ENCODE measurements at places on chromosomes 6 and 20.

DNA sequence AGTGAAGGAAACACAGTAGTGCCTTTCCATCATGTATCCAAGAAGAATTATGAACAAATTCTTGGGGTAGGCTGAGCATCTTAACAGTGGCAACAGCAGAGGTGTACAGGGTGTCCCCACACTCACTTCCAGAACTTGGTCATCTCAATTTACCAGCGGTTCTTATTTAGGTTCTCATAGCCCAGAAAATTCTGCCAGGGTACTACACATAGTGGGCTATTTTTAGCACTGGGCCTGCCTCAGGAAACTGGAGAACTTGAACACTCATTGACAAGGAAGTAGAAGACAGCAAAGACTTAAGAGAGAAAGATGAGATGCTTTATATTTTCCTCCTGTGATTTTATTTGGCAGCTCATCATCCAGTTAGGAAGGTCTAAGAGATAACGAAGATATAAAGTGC is 71.8 kb upstream of the PHIP start:
- H3K4me1 ChIP-seq, result peaks cover 2% of the 10 kb centered on the region
- no peaks in the 10 kb centered on the region for H3K36me3 ChIP-seq
- no peak overlapping the region for H3K27ac ChIP-seq
- no peak overlapping the region for H3K4me3 ChIP-seq
- H3K27me3 ChIP-seq, result no peaks in the 10 kb centered on the region

- no peaks in the 10 kb centered on the region for H3K4me1 ChIP-seq
- no peak for DNase-seq
- H3K27ac ChIP-seq, result no peak overlapping the region
- H3K36me3 ChIP-seq, result no peaks in the 10 kb centered on the region
- H3K4me3 ChIP-seq, result no peak overlapping the region
These were observed 27.9 kb upstream of the KIF6 start for GRCh38 chr6:39752835-39753724.

DNA sequence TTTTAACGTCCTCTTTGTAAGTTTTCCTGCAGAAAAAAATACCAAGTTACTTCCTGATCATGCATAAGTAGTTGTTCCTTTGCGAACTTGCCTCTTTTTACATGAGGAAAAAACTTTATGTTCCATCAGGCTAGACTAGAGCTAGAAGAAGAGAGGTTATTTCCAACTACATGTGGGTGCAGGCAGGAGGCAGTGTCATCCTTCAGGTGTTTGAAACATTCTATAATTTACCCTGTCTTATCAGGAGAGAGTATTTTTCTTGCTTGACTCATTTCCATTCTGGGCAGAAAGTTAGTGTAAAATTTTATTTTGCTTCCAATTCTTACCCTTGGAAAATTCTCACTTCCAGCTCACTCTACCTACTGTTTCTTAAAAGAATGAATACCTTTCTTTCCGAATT is 28.5 kb upstream of the EPHA7 start:
- H3K36me3 ChIP-seq, result no peaks in the 10 kb centered on the region
- H3K4me1 ChIP-seq, result no peaks in the 10 kb centered on the region
- no peaks in the 10 kb centered on the region for H3K27me3 ChIP-seq
- no peak for DNase-seq

- no peak overlapping the region for H3K27ac ChIP-seq
- H3K27me3 ChIP-seq, result no peaks in the 10 kb centered on the region
- no peaks in the 10 kb centered on the region for H3K4me1 ChIP-seq
- no peak overlapping the region for H3K4me3 ChIP-seq
- no peak for DNase-seq
These were observed 335.4 kb upstream of the ID4 start for GRCh38 chr6:19501737-19502245.

GRCh38 chr6:21885532-21886114 is 292.1 kb downstream of the SOX4 start:
- no peak overlapping the region for H3K4me3 ChIP-seq
- DNase-seq, result peak; percentile 41

GRCh38 chr6:169587975-169588374 is 113.9 kb downstream of the WDR27 start:
- H3K36me3 ChIP-seq, result no peaks in the 10 kb centered on the region
- DNase-seq, result no peak
- H3K27ac ChIP-seq, result no peak overlapping the region
- no peak overlapping the region for H3K4me3 ChIP-seq

DNA sequence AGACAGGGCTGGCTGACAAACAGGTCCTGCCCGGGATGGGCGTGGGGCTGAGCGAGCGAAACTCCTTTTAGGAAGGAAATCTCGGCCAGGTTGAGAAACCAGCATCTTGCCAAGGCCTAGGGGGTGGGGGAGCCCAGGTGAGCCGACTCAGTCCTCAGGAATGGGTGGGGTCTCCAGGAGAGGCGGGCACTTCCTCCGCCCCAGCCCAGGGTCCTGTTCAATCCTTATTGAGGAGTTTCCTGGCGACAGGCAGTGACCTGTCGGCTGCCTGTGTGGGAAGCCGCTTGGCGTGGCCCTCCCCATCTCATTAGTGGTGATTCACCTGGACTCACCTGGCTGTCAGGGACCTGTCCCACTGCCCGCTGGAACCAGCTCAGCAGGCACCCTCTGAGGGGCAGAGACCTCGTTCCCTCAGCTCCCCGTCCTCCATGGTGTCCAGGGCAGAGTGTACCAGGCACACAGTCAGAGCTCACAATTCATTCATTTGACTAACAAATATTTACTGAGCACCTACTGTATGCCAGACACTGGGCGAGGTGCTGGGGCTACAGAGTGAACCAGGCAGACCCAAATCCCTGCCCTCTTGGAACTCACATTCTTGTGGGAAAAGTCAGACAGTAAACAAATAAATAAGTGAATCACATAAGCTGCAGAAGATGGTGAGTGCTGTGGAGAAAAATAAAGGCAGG is 51.1 kb downstream of the FGD2 start:
- H3K27ac ChIP-seq, result no peak overlapping the region
- H3K36me3 ChIP-seq, result no peaks in the 10 kb centered on the region
- peak; percentile 63 for DNase-seq
- no peak overlapping the region for H3K4me3 ChIP-seq

Measured in mesendoderm (in vitro differentiated cells).